ENCODE measurements at places on chromosomes 1 and 21. TPM values are rescaled to one million over a fixed set of nuclear protein-coding genes. Genes with fewer than 3 reads are reported as not detected.

Gene RFX5
- total RNA-seq, result 47.0 TPM

- DNase-seq, result no peak
Measured at GRCh38 chr21:38561613-38562581, 63.6 kb upstream of the ERG start.

- DNase-seq, result no peak
Measured at GRCh38 chr21:41603476-41603875, 95.5 kb upstream of the TMPRSS2 start.

DNA sequence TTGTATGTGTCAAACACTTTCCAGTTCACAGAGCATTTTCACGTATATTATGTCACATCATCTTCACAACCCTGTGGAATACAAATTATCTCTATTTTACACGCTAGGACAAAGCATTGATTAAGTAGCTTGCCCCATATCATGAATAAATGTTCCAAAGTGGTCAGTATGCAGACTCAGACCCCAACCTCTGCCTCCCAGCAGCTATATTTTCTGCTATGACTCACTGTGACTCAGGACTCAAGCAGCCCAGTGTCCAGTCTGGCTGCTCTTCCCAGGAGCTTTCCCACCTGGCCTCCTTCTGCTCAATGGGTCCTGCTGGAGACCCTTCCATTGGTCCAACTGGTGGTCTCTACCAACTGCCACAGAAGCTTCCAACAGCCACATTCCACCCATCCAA lies 56.0 kb upstream of the RAP1A start:
- DNase-seq, result no peak

Gene OR2L3
- not detected for total RNA-seq

DNA sequence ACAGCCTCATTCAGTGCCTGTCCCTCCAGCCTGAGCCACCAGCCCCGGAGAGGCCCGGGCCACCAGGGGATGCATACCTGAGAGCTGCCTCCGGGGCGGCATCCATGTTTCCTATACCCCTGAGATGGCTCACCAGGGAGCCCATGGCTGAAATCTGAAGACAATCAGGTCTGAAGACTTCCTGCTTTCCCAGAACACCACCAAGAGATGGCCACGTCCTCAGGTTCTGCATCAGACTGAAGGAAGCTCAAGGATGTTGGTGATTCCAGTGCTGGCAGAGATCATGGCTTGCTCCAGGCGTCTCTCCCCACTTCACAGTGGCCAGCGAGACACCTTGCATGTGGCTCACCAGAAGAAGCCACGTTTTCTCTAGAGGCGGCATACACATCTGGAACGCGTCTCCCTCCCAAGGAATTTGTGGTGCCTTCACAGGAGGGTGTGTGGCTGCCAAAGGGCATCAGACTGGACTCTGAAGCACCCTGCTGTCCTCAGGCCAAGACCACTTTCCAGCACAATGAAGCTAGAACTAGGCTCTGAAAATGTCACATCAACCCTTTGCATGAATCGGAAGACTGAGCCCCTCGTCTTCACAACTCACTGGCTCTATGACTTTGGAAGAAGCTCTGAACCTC lies 170.7 kb upstream of the IRF2BP2 start:
- DNase-seq, result no peak

Gene RGS2
- total RNA-seq, result 2.9 TPM

Gene SMPDL3B
- total RNA-seq, result 1.8 TPM

DNA sequence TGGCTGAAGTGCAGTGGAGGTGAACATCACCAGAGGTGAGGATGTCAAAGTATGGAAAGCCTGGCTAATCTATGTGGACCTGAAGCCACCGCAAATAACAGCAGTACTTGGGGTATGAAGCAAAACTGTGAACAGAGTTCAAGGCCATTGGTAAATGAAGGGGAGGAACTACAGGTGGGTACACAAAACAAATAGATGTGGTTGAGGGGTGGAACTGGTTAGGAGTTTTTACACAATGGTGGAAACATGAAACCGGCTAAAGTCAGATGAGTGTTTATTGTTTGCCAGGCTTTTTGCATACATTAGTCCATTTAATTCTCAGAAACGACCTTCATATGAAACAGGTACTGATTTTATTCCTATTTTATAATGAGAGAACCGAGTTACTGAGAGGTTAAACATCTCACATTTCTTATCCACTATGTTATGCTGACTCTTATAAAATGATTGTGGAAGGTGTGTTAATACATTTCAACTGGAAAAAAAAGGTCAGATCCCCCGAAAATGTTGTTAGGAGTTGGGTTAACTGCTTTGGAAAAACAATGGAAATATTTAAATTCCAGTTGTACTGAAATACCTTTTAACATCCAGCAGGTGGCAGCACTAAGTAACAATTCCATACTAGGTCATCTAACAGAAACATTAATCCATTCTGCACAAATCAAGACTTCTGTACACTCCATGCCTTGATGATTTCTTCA lies 44.3 kb upstream of the GTF2B start:
- peak; percentile 22 for DNase-seq
